ENCODE measurements at places on chromosomes 12 and 14.

DNA sequence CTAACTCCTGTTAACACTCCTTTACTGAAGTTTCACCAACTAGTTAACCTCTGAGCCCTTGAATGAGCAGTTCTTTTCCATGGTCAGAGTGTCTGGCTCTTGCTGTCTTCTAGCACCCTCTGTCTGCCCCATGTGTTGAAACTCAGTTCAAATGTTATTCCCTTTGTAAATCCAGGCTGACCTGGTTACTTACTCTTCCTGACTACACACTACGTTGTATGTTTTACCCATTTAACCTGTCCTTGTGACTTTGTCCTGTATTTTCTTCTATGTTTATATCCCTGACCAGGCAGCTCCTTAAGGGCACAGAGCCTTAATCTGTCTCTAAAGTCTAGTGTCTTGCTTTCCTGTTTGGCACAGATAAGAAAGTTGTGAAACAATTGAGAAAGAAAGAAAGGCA lies 389.0 kb upstream of the RPL10L start:
- no peak for DNase-seq

DNA sequence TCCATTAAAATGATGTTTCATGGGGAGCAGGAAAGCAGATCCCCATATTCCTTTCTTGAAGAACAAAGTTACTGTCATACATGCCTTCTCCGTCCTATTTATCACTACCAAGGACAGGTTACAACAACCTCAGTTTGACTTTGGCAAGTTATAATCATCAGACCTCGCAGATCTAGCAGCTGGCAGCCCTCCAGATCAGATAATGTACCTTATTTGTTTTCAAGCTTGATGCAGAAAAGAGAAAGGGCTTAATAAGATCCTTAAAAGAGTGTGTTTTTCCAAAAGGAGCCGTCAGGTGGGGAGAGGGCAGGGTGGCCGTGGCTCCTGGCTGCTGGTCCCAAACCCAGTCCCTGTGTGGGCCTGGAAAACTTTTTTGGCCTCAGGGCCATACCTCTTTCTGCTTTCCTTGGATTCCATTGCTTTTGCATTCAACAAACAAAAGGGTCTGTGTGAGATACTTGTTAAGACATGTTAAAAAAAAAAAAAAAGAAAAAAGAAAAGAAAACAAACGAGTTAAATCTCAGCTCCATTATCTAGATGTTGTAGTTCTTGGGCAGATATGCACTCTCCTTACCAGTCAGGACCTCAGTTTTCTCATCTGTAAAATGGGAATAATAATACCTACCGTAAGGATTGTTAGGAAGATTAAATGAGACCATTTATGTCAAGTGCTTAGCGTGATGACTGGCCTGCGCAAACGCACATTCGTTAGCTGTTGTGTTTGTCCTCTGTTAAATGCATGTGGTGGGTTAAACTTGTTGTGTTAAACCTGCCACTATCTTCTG lies 64.6 kb downstream of the B4GALNT3 start:
- DNase-seq: no peak

DNA sequence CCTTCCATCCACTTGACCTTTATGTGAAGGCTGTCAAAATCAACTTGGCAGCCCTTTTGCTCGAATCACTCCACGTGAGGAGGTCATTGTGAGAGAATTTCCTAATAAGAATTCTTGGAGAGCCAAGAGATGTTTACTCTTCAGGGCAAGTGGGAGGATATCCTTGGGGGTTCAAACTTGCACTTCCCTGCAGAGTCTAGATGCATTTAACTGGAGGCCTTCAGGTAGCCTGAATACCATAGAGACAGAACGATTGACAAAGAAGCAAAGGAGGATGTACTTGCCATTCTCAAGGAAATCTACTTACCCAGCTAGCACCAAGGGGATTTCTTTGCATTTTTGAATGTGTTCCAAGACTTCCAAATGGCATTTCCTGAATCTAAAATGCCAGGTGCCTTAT lies 1702.6 kb upstream of the FLRT2 start:
- DNase-seq: no peak

- no peak for DNase-seq
These were observed 67.1 kb downstream of the DUSP16 start for GRCh38 chr12:12495536-12495935.

- DNase-seq: no peak
These were observed 3.4 kb downstream of the KANSL2 start for GRCh38 chr12:48678551-48679185.

- DNase-seq: no peak
These were observed 113.9 kb downstream of the TMX1 start for GRCh38 chr14:51353901-51354300.

GRCh38 chr14:99784508-99784907 lies 8.7 kb upstream of the EML1 start:
- no peak for DNase-seq

DNA sequence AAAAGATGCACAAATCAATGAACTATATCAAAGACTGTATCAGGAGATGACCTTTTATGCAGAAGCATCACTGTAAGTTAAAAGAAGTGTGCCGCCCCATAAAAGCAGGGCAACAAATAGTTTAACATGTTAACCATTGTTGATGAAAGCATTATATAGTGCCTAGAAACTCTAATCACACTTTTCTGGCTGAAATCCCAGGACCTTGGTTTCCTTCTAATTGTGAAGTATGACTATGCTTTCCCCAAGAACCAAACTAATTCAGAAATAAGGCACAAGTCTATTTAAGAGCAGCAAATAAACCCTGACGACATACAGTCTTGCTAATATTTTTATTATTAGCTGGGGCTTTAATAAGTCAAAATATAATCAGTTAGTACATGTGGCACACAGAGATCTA lies 21.7 kb downstream of the RACGAP1 start:
- no peak for DNase-seq

- DNase-seq: no peak
These were observed 177.6 kb downstream of the SUDS3 start for GRCh38 chr12:118553856-118554504.

DNA sequence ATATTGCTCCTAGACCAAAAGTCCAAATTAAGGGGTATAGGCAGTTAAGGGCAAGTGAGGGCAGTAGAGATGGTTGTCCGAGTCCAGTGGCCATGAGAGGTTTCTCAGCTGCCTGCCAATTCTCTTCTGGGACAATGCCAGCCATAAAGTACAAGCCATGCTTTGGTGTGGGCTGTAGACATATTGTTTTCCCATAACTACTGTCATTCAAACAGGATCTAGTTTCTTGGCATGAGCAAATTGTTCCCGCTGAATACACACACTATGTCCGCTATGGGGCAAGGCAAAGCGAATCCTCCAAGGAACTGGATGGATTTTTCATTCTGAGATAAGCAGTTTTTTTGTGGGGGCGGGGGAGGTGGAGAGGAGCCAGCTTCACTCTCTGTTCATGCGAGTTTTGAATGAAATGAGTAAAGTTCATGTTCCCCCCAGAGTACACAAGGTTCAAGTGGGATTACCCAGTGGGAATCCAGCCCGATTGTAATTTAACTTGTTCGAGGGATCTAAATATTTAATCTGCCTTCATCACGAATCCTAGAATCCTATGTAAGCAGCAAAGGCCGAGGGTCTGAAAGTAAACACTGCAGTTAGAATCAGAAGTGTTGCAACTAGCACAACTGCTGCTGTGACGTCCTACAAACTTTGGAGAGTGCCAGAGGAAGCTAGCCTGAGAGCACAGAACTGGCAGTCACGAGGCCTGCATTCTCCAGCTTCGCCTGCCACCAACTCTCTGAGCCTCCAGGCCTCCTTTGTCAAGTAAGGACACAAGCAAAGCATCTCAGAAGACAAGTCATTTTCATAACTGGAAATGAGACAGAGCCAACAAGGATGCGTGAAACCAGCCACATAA lies 137.0 kb downstream of the CRADD start:
- no peak for DNase-seq

DNA sequence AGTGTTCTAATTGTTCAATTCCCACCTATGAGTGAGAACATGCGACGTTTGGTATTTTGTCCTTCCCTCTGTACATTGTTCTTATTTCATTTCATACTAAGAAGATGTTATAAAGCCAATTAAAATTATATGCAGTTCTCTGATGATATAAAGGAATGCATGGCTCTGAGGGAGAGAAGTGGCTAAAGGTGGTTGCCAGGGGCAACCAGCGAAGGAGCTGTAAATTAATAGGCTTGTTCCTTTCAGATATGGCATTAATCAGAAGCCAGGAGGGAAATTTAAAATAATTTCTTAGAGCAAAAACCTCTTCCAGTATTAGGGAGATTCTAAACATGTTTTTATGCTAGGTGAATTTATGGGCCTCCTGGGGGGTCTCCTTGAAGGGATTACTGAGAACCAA lies 227.8 kb downstream of the TMEM117 start:
- DNase-seq: no peak

- no peak for DNase-seq
These were observed 4.2 kb downstream of the PLEKHG3 start for GRCh38 chr14:64708148-64709004.

- DNase-seq: no peak
These were observed 364.8 kb downstream of the NELL2 start for GRCh38 chr12:44511289-44511688.

GRCh38 chr14:32657081-32657480 lies 281.6 kb upstream of the NPAS3 start:
- no peak for DNase-seq

GRCh38 chr12:60335745-60336144 lies 739.9 kb downstream of the SLC16A7 start:
- DNase-seq: no peak

DNA sequence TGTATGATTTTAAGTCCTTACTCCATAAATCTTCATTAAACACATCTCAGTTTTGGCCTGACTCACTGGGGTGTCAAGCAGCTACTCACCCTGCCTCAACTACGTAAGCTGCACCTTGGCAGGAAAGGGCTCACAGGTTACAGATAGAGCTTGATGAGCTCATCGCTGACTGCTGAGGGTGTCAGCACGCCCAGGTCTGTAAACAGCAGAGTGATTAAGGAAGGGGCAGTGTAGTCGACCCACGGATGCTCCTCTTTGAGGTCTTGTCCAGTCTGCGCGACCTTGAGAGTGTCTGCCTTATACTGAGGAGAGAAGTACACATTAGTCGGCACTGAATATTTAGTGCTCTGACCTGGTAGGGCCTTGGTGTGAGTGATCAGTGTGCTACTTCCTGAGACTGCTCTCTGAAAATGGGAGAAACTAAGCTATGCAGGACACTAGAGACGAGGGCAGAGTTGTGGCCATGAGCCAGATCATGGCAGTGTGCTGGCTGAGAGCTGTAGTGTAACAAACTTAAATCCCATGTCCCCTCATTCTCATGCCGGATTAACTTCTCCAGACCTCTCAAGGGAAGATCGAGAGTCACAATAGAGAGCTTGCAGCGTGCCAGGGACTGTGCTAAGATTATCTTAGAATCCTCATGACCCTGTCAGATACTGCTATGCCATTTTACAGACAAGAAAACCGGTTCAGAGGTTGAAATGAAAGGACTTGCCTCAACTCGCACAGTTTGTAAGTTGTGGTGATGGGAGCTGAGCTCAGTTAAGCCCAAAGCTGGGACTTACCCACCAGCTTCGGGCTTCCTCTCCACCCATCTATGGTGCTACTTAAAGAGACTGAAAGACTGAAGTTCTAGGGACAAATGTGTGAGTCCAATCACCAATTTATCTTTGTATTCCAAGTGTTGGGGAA lies 11.6 kb downstream of the EIF2B1 start:
- no peak for DNase-seq

DNA sequence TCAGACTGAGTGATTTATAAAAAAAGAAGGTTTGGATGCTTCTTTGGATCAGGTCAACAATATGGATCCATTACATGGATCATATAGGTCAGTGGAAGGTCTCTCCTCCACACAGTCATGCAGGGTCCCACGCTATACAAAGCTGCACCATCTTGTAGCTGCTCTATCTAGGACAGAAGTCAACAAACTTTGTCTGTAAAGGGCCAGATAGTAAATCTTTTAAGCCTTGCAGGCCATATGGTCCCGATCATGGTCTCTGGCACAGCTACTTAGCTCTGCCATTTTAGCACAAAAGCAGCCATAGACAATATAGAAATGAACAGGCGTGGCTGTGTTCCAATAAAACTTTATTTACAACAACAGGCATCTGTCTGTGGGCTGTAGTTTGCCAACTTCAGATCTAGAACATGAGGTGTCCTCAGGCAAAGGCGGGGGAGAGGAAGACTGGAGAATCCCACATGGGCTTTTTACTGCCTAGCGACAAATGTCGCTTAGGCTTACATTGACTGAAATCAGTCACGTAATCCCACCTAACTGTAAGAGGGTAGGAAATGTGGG lies 36.7 kb downstream of the TMEM233 start:
- DNase-seq: no peak

GRCh38 chr14:105180592-105181548 lies at the start of gene NUDT14:
Gene NUDT14 (minus strand): TSS chr14:105181312. CDS start chr14:105181209, 103 bp downstream.
- peak; percentile 80 for DNase-seq

GRCh38 chr14:68497011-68497410 lies 295.9 kb downstream of the ZFP36L1 start:
- no peak for DNase-seq

GRCh38 chr12:131072451-131073230 lies 118.9 kb downstream of the ADGRD1 start:
- no peak for DNase-seq

GRCh38 chr14:49089107-49089506 lies 497.1 kb downstream of the RPS29 start:
- DNase-seq: no peak

GRCh38 chr14:50520947-50521815 lies 11.2 kb downstream of the MAP4K5 start:
- DNase-seq: peak; percentile 57

DNA sequence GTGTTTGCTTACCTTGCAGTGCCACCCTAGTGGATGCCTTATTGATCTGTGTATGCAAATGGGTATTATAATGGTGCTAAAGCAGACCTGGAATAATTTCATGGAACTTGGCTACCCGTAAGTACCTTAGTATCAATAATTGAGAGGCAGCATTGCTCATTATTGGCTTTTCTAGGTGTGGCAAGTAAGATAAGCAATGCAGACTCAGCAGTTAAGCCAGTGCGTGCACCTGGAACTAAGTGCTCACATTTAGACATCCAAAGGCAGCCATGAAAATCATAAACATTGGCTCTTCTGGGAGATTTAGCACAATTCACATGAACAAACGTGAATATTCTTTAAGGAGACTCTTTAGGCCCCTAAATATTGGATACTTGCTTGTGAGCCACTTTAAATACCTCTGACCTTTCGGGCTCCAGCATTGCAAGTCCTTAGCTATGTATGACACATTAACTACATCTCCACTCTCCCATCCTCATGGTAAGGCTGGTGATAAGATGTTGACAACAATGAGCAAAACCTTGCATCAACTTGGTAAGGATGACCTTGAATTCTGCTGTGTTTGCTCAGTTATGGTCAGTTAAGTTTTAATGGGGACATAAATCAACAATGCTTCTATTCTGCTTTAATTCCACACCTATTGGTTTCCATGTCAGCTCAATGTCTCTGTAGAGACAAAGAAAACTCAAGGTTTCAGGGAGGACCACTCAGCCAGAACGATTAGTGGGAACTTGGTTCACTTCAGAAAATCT lies 112.0 kb downstream of the SLC5A8 start:
- no peak for DNase-seq

GRCh38 chr12:4297617-4298016 lies 23.4 kb upstream of the TIGAR start:
- DNase-seq: no peak

DNA sequence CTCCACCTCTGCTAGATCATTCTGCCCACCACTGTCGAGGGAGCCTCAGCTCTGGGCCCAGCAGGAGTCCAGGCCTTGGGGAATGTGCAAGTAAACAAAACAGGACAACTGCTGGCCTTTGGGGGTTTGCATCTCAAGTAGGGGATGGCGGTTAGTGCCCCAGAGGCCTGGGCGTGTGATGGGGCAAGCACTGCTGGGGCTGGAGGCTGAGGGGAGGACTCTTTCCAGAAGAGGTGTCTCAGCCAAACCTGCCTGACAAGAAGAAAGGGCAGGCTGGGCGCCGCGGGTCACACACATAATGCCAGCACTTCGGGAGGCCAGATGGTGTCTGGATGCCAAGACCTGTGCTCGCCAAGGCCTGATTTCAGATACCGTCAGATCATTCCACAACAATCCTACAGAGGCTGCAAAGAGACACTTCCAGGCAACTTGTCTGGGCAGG lies 8.6 kb upstream of the ALDH2 start:
- no peak for DNase-seq
